ENCODE measurements at places on chromosomes 5 and 9. TPM values are rescaled to one million over a fixed set of nuclear protein-coding genes. Genes with fewer than 3 reads are reported as not detected.
A peak's percentile ranks its signal among the peaks of the same experiment; 100 is the strongest.

DNA sequence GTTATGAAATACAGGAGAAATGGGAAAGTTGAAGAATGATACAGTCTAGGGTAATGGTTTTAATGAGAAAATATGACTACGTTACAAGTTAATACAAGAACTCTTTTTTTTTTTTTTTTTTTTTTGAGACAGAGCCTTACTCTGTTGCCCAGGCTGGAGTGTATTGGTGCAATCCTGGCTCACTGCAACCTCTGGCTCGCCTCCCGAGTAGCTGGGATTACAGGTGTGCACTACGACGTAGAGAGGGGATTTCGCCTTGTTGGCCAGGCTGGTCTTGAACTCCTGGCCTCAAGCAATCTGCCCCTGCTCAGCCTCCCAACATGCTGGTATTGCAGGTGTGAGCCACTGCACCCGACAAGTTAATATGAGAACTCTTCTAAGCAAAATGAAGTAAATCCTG, 77.1 kb upstream of the SELENOP start:
- no peak for DNase-seq

DNA sequence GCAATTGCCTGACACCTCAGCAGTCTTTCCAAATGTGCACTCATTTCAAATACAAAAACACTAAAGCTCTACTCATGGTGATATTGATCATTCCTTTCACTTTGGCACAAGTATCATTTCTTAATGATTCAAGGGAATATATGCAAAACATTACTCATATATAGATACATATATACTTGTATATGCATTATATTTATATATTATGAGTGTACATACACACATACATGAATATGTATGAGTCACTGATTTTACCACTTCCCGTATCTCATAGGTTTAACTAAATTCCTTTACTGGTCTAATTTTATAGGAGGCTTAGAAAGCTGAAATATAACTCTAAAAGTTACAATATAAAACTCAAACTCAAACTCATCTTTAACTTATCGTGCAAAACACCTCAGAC, 156.5 kb downstream of the CDH9 start:
- no peak for DNase-seq

DNA sequence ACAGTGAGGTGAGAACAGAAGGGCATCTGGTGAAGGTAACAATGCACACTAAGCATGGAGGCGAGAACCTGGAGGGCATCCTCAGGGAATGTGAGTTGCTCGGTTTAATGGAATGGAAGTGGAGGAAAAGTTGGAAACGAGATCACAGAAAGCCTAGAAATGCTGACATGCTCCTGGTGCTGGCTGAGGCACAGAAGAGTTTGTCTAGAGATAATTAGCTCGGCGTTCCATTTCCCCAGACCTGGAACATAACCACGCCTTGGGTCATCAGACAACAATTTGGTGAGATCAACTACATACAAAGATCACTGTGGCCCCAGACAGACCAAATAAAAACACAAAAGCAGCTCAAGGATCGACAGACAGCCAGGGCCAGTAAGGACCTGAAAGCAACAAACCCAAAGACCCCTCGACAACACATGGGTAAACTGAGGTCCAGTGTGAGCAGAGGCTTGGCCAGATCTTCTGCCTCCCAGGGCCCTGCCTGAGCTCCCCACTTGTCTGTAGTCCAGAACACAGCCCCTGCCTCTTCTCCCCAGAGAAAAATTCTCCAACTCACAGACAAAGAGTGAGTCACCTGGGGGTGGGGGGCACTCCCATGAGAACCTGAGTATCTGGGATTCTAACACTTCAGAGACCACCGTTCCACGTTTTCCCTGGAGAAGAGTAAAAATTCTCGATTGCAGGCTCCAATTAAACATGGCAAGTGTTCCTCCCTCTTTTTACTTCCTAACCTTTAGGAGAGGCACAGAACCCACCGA, 52.5 kb downstream of the SHB start:
- peak; percentile 57 for DNase-seq

DNA sequence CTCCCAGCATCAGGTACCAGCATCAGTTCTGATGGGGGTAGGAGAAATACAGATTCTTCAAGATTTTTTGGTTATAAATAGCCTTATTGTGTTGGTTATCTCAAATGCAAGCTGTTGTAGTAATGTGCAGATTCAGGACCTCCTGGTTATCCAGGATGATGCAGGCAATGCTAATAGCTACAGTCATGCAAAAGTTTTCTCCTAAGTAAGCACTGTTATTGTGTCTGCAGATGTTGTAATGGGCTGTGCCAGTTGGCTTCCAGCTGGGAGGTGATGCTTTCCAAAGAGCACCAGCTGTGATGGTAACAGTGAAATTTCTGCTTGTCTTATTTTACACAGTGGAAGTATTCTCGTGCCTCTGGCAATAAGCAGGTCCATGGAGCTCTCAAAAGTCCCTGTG, 719.2 kb upstream of the CTNND2 start:
- no peak for DNase-seq

DNA sequence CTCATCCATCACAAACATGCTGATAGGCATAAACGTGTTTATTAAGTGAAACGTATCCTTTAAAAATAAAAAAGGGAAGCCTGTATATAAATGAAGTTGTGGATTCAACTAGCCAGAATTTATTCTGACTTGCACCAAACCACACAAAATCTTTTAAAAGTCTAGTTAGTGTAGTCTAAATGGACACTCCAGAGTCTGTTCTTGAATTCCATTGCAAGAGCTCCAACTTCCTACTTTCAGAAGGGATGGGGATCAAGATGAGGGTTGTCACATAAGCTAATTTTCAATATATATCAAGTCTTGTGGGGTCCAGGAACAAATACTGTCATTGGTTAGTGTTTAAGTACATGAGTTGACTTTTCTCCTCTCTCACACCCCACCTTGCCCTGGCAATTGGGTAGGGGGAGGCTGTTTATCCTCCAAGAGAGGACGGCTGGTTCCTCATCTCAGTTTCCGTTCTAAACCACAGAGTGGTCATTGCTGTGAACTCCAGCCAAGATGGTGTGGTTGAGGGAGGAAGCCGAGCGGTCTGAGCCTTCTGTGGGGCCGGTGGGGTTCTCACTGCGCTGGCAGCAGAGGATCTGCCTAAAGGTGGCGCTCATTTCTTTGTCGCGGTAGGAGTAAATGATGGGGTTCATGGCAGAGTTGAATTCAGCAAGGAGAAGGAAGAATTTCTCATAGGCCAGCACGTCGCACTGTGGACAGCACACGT, 163.2 kb downstream of the LPAR1 start:
- DNase-seq: no peak

DNA sequence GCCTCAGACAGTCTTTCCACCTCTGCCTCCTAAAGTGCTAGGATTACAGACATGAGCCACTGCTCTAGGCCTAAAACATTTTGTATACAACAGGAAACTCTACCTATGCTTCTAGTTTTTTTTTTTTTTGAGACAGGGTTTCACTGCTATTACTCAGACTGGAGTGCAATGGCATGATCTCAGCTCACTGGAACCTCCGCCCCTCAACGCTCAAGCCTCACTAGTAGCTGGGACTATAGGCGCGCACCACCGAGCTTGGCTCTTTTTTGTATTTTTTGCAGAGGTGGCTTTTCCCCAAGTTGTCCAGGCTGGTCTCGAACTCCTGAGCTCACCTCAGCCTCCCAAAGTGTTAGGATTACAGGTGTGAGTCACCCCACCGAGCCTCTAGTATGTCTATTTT, 5.4 kb downstream of the HSPA9 start:
- DNase-seq: no peak

- no peak for DNase-seq
Observed at GRCh38 chr5:41924526-41924871, 582 bp upstream of the FBXO4 start.

DNA sequence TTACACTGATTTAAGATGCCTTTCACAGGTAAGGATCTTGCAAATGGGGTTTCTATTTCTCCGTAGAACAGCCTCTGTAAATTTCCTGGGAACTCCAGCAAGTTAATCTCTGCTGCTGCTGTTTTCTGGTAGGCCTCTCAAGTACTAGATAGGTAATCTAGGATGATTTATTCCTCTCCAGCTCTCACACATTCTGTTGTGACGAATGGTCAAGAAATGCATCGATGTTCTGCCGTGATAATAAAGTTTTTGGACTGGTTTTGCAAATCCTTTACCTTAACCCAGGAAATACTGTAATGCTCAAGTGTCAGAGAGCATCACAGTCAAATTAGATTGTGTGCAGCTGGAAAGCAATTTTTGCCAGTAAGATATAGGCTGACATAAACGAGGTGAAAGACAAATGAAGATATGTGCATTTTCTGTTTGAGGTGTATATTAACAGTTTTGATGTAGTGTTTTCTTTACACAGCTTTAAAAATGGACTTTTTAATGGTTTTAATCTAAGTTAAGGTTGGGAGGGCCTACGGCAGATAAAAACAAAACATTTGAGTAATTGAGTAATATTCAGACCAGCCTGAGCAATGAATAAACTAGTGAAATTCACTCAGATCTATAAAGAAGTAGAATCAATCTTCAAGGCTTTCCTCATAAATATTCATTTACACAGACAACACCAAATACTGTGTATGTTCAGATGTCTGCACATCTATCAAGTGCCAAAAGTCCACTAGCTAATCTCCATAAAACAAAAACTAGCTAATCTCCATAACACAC, 300.6 kb upstream of the EDIL3 start:
- DNase-seq: no peak

- no peak for DNase-seq
Observed at GRCh38 chr9:71119746-71120145, 1.7 kb downstream of the TRPM3 start.

- DNase-seq: no peak
Observed at GRCh38 chr5:160923936-160924710, 72.1 kb upstream of the ATP10B start.

GRCh38 chr9:133845440-133845839, 107.3 kb upstream of the SARDH start:
- DNase-seq: peak; percentile 84

DNA sequence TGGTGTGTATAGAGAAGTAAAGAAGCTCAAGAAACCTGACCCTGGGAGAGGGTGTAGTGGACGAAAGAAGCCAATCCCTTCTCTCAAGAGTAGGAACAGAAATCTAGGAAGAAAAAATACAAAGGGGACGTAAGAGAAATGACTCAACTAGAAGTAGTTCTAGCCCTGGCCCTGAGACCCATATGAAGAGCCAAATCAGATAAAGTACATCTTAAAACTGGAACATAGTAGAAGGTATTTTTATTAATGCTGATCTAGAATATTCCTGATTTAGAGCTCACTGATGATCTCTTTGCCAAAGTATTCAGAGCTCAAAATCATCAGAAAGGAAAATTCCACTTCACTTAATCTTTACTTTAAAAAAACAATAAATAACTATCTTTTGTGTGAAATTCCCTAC, 184.8 kb downstream of the MLLT3 start:
- no peak for DNase-seq

GRCh38 chr5:137635521-137635921, 100.4 kb downstream of the KLHL3 start:
- peak; percentile 16 for DNase-seq

- no peak for DNase-seq
Observed at GRCh38 chr5:110058175-110058574, 368.4 kb downstream of the MAN2A1 start.

- DNase-seq: no peak
Observed at GRCh38 chr5:172082180-172082579, 75.7 kb upstream of the FBXW11 start.

GRCh38 chr5:138573223-138573622, 2.0 kb downstream of the HSPA9 start:
- DNase-seq: no peak

DNA sequence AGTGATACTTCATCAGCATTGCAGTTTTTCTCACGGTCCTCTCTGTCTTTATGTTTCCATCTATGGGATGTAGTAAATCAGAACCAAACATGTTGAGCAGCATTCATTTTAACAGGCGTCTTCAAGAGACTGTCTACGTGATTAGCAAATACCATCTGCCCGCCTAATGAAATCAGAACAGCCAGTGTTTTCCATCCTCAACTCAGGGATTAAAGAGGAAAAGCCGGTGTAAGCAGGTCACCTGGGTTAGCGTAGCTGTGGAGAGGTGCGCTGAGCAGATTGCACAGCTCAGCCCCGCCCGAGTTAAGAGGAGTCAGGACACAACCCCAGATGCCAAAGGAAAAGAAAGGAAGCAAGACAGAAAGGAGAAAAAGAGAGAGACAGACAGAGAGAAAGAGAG, 54.3 kb upstream of the ANKRD33B start:
- DNase-seq: no peak

The ITK gene
- not detected for total RNA-seq

The F12 gene
- 0.85 TPM for total RNA-seq

The CARTPT gene
- not detected for total RNA-seq

The CBY3 gene
- not detected for total RNA-seq

The OR1J1 gene
- total RNA-seq: not detected

The PMPCA gene
- total RNA-seq: 40.2 TPM

The PCDHB8 gene
- total RNA-seq: 0.34 TPM

The AGXT2 gene
- not detected for total RNA-seq

All from dermis blood vessel endothelial cell (primary cell).